ENCODE measurements at places on chromosomes 6 and 20. TPM values are rescaled to one million over a fixed set of nuclear protein-coding genes. Genes with fewer than 3 reads are reported as not detected.

DNA sequence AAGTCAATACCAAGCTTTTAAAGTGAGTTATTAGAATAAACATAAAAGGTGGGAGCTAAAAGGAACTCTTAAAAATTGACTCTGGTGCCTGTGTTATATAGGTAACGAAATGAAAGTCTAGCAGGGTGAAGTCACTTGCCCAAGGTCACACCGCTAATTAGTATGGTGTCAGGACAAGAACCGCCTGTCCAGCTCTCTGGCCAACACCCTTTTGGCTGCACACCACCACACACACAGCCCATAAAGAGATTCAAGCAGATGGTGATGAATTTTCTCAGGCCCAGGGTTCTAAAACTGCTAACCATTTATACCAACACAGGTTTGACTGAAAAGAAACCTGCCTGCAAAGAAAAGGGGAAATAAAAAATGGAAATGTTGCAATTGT is 20.2 kb downstream of the GFOD1 start:
- H3K36me3 ChIP-seq = no peaks in the 10 kb centered on the region
- H3K4me1 ChIP-seq = peaks cover 6% of the 10 kb centered on the region
- H3K27ac ChIP-seq = no peak overlapping the region
- H3K27me3 ChIP-seq = no peaks in the 10 kb centered on the region
- peak; percentile 49 for DNase-seq

- no peaks in the 10 kb centered on the region for H3K27me3 ChIP-seq
- no peak overlapping the region for H3K27ac ChIP-seq
- no peak overlapping the region for H3K4me3 ChIP-seq
- no peaks in the 10 kb centered on the region for H3K36me3 ChIP-seq
- H3K4me1 ChIP-seq = no peaks in the 10 kb centered on the region
- no peak for DNase-seq
Measured at GRCh38 chr6:44321210-44321609, 8.1 kb upstream of the AARS2 start.

GRIK2 gene
- total RNA-seq = 7.9 TPM

- no peaks in the 10 kb centered on the region for H3K27me3 ChIP-seq
- H3K4me3 ChIP-seq = no peak overlapping the region
- no peaks in the 10 kb centered on the region for H3K4me1 ChIP-seq
- no peaks in the 10 kb centered on the region for H3K36me3 ChIP-seq
- DNase-seq = no peak
- H3K27ac ChIP-seq = no peak overlapping the region
Measured at GRCh38 chr20:61814244-61814643, 251.4 kb downstream of the TAF4 start.

DNA sequence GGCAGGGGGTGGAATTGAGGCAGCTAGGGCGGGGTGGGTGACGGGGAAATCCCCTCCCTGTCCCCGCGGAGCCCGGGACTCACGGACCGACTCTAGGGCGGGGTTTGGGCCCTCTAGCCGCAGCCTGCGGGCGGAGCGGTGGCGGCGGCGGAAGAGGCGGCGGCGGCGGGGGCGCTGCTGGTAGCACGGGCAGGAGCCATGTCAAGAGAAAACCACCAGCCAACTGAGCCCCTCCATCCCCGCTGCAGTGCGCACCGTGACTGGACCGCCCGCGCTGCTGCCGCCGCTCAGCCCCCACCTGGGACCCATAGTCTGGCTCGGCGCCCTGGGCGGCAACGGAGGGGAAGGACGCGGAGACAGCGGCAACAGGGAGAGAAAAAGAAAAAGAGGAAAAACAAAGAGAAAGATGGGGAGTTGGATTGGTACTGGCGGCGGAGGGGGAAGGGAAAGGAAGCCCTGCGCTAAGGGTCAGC is 1.2 kb upstream of the C6orf62 start:
- no peaks in the 10 kb centered on the region for H3K27me3 ChIP-seq
- peak overlapping the region; percentile 100 for H3K27ac ChIP-seq
- H3K36me3 ChIP-seq = no peaks in the 10 kb centered on the region
- H3K4me1 ChIP-seq = peaks cover 27% of the 10 kb centered on the region
- DNase-seq = peak; percentile 62
- H3K4me3 ChIP-seq = peak overlapping the region; percentile 84

- DNase-seq = no peak
- H3K4me1 ChIP-seq = no peaks in the 10 kb centered on the region
- no peaks in the 10 kb centered on the region for H3K36me3 ChIP-seq
Measured at GRCh38 chr6:94597487-94597886, 979.8 kb upstream of the MANEA start.

- H3K4me1 ChIP-seq = no peaks in the 10 kb centered on the region
- no peak overlapping the region for H3K27ac ChIP-seq
- no peaks in the 10 kb centered on the region for H3K27me3 ChIP-seq
- no peak overlapping the region for H3K4me3 ChIP-seq
Measured at GRCh38 chr6:111274593-111275217, 187.4 kb downstream of the SLC16A10 start.

DNA sequence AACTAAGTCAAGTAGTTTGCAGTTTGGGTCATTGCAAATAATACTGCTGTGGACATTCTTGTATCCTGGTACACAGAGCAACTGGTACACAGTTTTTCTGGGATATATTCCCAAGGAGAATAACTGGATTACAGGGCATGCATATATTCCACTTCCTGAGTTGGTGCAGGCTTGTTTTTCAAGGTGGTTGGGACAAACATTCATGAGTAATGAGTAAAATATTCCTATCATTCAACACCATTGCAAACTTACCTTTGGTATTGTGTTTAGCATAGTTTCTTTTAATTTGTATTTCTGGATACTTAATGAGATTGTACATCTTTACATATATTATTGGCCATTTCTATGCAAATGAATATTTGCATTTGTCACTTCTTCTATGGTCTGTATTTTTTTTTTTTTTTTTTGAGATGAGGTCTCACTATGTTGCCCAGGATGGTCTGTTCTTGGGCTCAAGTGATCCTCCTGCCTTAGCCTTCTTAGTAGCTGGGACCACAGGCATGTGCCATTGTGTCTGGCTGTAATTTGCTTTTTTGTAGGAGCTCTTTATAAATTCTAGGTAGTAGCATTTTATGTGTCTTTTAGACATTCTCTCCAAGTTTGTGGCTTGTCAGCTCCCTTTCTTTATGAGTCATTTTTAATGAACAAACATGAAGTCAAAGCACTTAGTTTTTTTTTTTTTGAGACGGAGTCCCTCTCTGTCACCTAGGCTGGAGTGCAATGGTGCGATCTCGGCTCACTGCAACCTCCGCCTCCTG is 158.7 kb downstream of the SOX4 start:
- no peaks in the 10 kb centered on the region for H3K4me1 ChIP-seq
- no peak for DNase-seq
- H3K4me3 ChIP-seq = no peak overlapping the region

Measured in body of pancreas (tissue), 4 donors.